ENCODE measurements at places on chromosomes 2 and 18.

DNA sequence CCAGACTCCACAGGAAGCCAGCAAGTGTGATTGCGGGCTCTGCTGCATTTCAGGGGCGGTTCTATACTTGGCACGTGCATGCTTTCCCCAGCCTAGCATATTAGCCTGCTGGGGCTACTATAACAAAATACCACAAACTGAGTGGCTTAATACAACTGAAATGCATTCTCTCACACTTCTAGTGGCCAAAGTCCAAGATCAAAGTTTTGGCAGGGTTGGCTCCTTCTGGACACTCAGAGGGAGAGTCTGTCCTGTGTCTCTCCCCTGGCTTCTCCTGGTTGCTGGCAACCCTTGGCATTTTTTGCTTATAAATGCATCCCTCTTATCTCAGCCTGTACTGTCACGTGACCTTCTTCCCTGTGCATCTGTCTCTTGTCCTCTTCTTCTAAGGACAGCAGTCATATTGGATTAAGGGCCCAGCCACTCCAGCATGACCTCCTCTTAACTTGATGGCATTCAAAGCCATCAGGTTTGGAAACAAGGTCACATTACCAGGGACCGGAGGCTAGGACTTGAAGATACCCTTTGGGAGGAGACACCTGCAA is 138.7 kb downstream of the RNF152 start:
- DNase-seq, result no peak

DNA sequence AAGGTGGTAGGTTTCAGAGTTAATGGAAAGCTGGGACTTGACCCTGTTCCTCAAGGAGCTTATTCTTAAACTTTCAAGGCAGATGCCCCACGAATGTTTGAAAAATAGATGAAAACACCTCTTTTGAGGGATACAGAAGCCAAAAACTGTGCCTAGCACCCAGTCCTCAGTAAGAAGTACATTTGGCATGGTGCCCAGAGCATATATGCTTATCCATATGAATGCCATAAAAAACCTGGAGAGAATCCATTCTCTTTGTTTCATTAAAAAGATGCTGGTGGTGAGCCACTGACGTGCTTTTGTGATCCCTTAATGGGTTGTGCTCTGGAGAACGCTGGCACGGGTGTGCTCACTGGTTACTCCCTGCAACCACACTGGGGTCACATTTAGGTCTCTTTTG is 69.0 kb downstream of the IL1R2 start:
- no peak for DNase-seq

DNA sequence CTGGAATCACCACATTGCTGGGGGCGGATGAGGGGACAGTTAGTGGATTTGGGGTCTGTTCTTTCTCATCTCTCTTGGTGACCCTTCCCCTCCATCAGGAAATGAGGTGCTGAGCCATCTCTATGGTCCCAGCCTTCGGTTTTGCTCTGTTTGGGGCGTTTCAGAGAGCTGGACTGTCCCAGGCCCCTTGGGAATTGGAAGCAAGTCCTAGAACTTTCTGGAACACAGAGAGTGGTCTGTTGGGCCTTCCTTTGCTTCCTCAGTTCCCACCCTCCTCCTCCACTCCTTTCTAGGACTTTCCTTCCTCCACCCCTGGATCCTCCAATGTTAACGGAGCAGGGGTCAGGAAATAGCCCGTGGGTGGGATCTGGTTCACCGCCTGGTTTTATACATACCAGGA is 17.0 kb downstream of the RRM2 start:
- DNase-seq, result no peak

DNA sequence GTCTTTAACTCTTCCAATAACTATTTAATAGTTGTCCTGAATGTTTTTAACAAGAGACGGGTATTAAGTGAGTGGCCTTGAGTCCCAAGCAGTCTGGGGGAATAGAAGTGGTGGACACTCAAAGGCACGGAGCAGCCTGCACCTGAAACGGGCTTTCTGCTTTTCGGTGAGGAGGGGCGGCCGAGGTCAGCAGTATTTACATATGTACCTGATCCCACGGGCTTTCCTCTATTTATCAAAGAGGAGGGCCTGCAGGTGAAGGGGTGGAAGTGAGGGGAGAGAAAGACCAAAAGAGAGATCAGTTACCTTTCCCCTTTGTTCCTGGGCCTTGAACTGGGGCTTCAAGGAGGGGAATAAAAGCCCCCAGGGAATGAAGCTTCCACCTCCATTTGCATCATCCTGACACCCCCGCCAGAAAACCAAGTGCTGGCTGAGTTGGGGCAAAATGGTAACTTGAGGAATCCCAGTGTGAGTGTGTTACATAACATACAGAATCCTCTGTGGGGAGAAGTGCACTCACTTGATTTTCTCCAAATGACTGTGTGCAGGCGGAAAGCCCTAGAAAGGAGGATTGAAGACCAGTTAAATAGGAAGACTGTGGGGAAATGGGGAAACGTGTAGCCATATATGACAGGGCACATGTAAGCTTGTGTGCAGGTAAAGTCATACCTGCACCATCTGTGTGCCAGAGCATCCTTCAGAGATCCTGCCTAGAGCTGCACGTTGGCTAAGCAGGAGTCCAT is 12.4 kb downstream of the POU3F3 start:
- no peak for DNase-seq

DNA sequence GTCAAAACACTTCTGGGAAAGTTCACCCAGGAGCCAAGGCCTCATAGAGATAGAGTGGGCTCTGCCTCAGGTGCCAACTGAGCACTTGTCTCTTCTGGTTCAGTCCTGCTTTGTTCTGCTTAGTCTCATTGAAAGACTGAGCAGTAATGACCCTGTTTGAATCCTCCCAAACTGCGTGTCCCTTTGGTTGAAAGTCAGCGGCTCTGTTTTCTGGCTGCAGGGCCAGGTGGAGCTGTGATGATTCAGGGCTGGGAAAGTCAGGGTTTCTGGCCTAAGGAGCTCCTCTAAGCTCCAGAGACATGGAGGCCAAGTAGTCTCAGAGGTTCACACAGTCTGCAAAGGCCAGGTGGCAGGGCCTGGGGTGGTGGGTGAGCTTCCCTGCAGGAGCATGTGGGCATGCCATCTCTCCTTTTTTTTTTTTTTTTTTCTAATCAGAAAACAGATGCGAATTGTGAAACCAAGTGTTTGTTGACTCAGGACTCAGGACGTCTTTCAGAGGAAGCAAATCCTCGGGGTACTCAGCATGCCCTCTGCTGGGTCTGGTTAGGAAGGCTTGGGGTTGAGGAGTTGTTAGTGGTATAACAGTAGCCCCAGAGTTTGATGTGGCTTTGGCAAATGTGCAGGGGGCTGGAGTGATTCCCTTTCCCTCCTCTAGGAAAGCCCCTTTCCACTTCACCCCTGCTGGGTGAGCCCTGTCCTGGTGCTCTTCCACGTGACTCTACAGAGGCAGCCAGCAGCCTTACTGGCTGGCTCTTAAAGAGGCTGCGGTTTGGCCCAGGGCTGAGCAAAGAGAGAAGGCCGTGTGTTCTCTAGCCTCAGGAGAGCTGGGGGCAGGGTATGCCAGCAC is 38.3 kb downstream of the TMEM17 start:
- no peak for DNase-seq

DNA sequence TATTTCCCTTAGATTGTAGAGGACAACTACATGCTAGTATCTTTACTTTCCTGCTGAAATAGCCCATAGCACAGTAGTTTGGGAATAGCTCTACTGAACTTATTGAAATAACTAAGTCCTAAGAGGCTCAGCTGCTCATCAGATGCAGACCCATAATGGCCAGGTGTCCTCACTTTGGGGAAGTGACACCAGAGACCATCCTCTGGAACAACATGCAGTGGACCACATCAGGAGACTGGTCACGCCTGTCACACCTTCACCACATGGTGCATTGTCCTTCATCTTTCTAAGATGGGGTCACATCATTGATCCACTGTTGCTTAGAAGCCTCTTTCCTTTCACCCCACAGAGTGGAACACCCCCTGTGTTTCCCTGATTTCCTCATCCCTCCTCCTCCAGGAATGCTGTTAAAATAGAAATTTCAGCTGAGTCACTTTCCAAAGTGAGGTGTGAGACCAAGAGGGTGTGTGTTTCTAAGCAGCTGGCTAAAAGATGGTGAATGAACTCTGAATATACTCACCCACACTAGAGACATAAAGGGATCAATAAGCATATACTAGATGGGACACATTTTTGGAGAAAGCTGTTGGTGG is 215.2 kb upstream of the LRRTM1 start:
- no peak for DNase-seq

DNA sequence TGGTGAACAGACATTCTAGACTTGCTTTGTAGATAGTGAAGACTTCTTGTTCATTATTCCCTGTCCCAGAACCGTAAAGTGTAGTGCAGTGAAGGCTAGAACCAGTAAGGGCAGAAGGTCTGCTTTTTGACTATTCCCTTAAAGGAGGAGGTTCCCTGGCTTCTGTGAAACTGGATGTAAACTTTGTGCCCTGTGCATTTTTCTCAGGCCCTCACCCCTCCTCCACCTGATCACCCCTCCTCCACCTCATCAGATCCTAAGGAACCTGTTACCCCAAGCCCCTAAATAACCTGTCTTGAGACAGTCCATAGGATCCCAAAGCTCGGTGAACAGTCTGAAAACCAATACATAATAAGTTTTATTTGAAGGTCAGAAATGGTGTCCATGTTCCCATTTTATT is 33.7 kb downstream of the SFT2D3 start:
- DNase-seq, result no peak

GRCh38 chr2:735670-736218 is 58.5 kb upstream of the TMEM18 start:
- DNase-seq, result no peak
